Activated CD4-positive, alpha-beta T cell treated with anti-CD3 and anti-CD28 coated beads, Interleukin-2, amount 10 ng/mL, durations not matched to agents 7 days and 5 days (primary cell): ENCODE measurements at places on chromosomes 12 and 14.
A peak's percentile ranks its signal among the peaks of the same experiment; 100 is the strongest.

GRCh38 chr12:94488463-94488862 is 28.8 kb upstream of the CEP83 start:
- DNase-seq: no peak

GRCh38 chr14:93953263-93953662 is 23.1 kb downstream of the ASB2 start:
- DNase-seq: no peak

DNA sequence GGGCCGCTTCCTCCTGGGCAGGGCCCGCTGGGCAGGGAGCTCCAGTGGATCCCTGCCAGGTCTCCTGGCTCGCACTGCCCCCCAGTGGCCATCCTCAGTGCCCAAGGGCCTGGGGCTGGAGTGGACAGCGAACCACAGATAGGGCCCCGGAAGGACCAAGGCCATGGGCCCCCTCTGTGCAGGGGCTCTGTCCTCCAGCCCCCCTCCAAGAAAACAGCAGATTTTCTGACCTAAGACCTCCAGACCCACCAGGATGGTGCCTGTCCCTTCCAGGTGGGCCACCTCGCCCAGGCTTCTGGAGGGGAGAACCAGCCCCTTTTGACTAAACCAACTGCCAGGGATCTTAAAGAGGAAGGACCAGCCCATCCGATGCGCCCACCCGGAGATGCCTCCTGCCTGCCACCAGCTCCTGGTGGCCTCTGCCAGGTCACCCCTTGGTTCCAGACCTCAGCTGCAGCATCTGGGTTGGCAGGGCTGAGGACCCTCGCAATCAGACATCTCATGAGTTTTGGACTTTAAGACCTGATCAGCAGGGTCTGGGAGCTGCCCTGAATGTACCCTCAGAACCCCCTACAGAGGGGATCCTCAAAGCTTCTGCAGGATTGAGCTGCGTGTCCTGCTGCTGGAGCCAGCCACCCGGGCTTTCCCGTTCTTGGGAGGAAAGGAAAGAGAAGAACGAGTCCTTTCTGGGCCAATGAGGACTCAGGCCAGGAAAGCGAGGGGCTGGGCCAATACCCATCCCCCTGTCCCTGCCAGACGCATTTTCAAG is 325.8 kb upstream of the DIO3 start:
- DNase-seq: peak; percentile 30

DNA sequence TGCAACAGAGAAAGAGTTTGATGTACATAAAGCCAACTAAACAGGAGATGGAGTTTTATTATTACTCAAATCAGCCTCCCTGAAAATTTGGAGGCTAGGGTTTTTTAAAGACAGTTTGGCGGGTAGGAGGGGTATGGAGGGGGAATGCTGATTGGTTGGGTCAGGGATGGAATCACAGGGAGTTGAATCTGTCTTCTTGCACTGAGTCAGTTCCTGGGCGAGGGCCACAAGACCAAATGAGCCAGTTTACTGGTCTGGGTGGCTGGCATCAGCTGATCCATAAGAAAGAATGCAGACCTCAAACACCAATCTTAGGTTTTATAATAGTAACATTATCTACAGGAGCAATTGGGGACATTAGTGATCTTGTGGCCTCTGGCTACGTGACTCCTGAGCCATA is 64.9 kb downstream of the RIN3 start:
- DNase-seq: no peak
